ENCODE measurements at places on chromosomes 3 and 15. TPM values are rescaled to one million over a fixed set of nuclear protein-coding genes. Genes with fewer than 3 reads are reported as not detected.

DNA sequence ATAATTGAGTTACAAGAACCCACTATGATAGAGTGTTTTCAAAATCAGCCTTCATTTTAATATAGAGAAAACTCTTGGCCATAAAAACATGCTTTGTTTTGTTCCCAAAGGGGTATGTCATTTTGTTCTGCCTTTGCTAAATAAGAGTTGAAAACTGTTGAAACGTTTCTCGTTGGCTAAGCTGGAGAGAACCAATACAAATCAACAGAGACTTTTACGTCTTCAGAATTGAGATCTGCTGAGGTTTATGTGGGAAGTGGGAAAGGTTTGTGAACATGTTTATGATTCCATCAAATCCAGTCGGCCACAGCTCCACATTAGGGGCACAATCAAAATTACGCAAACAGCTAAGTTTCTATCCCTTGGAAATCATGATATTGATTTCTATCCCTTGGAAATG, 102.0 kb downstream of the IGF2BP2 start:
- DNase-seq: no peak

DNA sequence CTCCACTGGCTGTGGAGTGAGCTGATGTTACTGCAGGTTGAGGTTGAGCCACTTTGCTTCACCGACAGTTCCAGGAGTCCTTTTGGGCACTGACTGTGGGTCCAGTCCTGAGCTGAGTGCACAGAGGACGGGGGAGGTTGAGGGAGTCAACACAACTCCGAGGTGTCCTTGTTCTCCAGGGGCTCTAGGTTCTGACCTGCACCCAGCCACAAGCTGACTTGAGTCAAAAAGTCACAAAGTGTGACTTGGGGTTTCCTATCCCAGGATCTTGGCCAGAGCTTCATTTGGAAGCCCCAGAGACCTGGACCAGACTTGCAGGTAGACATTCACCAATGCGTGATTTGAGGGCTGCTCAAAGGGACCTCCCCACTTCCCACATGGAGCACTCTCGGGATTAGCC, 95.0 kb downstream of the FAM43A start:
- no peak for DNase-seq

- no peak for DNase-seq
These were observed 59.4 kb downstream of the SETMAR start for GRCh38 chr3:4362523-4362922.

DNA sequence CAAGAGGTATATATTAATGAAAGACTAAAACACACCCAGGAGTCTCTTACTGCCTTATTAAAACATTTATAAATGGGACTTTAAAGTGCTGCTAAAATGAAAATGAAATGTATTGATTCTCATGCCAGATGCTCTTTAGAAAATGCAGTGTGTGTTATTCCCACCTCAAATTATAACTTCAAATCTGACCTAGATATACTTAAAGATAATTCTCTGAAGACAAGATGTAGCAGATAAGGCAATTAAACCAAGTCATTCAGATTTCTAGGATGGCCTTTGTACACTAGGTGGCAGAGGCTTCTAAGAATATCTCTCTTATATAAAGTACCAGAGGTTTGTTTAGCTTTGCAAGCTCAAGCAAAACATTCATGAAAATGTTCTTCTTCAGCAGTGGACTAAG, 26.9 kb upstream of the GOLGA8B start:
- no peak for DNase-seq

GRCh38 chr3:138629526-138629925, 21.0 kb downstream of the FAIM start:
- DNase-seq: no peak

DNA sequence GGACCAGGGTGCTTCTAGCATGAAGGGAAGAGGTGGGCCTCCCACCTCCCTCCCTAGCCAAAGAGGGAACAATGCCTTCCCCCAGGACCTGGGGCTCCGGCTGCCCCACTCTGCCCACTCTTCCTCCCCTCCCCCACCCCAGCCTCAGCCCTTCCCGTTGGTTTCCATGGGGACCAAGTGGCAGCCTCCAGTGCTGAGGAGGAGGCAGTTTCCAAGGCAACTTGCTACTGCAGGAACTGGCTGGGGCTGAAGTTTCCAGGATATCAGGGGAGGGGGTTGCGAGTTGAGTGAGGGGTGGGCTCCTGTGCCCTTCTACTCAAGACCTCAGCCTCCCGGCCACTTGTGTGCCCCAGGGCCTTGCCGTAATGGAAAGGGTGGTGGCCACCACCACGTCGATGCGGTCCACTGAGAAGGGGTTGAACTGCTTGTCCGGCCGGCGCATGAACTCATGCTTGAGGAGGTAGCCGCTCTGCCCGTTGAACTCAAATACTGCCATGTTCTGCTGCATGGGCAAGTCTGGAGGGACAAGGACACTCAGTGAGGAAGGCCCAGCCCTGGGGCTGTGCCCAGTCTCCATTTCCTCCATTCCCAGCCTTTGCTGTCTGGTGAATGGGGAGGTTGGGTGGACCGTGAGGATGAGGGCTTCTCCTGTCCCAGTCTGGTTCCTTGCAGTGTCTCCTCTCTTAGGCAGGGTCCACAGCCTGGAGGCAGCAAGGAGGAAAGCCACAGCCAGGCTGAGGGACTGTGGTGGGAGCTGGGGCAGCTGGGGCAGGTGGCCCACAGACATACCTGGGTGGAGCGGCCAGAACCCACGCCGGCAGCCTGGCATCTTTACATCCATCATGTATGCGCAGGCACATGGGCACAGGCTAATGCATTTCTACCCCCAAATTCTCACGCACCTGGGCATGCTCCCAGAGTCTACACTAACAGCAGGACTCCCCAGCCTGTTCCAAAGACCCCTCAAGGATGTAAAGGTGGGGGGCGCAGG, 11.3 kb upstream of the ANKRD63 start:
- peak; percentile 6 for DNase-seq

DNA sequence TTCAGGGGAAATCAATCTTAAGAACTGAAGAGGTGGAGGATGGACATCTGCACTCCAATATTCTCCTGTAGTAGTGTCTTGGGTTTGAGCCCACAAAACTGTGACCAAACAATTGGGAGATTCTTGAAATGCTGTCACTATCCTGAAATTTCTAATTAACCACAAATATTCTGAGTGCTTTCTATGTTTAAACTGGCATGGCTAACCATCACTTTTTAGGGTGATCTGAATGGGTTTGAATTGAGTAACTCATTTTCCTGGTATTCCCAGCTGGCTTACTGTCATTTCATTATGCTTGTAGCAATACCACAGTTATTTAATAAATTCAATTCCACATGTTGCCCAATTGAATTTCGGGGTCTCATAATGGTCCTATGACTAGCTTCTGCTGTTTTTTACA, 216.9 kb upstream of the DCBLD2 start:
- DNase-seq: no peak

DNA sequence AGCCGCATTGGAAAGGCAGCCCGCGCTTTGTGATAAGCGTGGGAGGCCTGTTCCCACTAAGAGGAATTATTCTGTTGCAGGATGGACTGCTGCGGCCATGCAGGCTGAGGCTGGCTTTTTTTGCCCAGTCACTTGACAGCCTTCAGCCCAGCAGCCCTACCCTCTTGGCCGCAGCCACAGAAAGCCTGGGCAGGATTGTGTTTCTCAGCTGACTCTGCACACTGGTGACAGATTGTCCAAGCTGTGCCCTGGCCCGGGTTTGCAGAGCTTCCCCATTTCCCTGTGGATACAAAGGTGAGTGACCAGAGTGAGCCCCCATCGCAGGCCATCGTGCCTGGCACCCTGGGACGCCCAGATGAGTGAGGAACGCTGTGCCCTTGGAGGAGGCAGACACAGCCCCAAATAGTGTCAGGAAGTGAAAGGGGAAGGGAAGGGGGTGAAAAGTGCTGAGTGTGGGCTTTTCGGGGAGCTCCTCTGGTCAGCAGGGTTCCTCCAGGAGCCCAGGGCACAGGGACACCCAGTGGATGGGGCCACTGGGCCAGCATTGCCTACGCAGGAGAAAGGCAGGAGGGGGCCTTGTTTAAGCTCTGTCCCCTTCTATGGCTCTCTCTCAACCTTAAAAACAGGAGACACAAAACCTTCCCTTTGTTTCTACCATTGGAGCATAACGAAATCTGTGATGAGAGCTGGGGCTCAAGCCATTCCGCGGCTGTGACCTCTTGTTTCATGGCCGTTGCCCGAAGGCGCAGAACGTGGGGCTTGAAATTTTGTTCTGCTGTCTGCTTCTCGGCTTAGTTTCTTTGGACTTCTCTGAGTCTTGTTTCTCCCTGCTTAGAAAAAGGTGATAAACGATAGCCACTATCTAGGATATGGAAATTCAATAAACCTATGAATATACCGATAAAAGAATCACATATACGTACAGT, 91.5 kb upstream of the MEF2A start:
- DNase-seq: peak; percentile 85

DNA sequence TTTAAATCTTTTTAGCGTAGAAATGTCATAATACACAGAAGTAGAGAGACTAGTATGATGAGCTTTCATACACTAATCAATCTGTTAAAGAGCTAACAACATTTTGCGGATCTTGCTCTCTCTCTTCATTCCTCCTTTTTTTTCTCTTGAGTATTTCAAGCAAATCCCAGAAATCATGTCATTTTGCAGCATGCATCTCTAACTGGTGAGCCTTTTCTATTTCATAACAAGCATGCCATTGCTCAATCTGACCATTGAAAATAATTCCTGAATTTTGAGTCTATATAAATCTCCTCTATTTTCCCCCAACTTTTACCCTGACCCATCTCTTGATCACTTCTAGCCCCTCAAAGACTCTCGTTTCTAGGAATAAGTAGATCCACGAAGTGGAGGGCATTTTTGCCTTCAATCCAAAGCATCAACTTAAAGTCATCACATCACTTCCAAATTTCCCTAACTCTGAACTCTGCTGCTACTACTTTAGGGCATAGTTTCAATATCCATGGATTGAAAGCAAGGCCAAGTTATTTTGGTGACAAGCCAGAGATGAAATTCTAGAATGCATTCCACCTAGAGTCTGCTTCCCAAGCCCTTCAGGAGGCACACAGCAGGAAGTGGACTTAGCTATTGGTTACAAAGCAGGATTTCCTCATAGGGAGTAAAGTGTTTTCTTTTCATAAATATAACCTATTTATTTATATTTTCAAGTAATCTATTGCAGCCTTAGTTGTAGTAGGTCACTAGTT, 253.5 kb upstream of the ZPLD1 start:
- DNase-seq: no peak

GRCh38 chr3:9351709-9352126, 11.1 kb upstream of the THUMPD3 start:
- DNase-seq: no peak

DNA sequence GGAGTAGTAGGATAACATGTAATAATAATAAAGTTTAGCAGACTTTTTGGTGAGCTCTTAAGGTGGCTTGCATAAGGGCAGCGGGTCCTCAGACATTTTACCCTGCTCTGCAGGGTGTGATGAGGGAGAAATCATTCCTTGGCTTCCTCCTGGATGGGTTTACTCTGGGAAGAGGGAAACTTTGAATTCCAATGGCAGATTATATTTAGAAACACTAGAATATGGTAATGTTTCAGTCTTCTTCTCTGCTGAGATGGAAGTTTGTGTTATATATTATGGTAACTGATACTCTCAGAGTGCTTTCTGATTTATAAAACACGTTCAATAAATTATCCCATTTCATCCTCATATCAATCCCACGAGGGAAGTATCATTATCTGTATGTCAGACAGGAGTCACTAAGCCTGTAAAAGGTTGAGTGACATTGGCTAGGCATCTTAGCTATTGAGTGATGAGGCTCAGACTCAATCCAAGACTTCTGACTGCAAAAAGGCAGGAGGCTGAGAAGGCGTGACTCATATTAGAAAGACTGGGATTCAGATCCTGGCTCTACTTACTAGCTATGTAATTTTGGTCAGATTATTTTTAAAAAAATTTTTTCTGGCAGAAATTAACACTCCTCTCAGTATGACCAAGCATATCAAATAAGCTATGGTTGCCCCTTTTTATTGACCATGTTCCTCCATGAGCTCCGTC, 19.3 kb downstream of the PDIA5 start:
- DNase-seq: no peak

- no peak for DNase-seq
These were observed 3.4 kb downstream of the TSC22D2 start for GRCh38 chr3:150411546-150411945.

GRCh38 chr3:184275961-184276910, at the start of gene ECE2:
Gene ECE2, plus strand, starts transcription at chr3:184276022. Its CDS starts 132 bp downstream, at chr3:184276154.
- peak; percentile 39 for DNase-seq

- DNase-seq: no peak
These were observed 28.4 kb downstream of the IGF1R start for GRCh38 chr15:98676586-98677270.

DNA sequence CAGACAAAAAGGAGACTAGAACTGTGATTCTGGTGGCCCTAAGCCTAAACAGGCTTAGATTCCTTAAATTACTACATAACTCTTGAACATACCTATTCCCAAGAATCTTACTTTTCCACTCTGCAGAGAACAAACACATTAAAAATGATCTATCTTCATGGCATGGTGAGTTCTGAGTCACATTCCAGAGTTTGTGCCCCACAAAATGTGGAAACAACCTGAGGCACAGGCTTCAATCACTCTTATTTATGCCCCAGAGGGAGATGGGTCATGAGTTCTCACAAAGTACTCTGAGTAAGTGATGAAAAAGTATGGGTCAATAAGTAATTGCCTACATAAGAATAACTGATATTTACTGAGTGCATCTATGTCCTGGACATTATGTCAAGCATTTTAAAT, 137.5 kb upstream of the SLC2A2 start:
- DNase-seq: no peak

- no peak for DNase-seq
These were observed 79.9 kb downstream of the TLE3 start for GRCh38 chr15:70017801-70018200.

- DNase-seq: no peak
These were observed 5.3 kb upstream of the GCSAM start for GRCh38 chr3:112138219-112138969.

DNA sequence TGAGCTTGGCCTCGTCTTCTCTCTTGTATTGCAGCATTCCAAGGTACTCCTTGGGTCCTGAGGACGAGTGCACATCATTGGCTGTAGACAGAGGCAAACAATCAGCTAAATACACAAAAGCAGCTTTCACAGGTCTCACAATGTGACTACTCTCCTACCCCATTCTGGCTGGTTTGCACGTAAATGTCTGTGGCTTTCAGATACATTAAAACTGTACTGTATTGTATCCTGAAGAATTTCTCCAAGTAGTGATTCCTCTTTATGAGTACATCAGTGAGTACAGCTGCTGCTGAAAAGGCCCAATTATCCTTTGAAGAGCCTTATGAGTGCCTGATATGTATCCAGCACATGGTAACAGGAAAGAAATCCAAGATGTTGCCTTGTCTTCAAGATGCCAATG, 22.0 kb upstream of the GNB5 start:
- DNase-seq: no peak

Gene C3orf49
- polyA plus RNA-seq: not detected

Gene CFAP161
- polyA plus RNA-seq: 0.32 TPM

Gene GOLGA6A
- polyA plus RNA-seq: not detected

Gene ITIH3
- 0.43 TPM for polyA plus RNA-seq

Gene ACTR8
- 13.4 TPM for polyA plus RNA-seq

Gene HIGD2B
- not detected for polyA plus RNA-seq

Gene ANXA2
- polyA plus RNA-seq: 240 TPM

Gene PLXNB1
- 52.7 TPM for polyA plus RNA-seq

Gene SPINT1
- polyA plus RNA-seq: 0.43 TPM

Gene PARP3
- polyA plus RNA-seq: 10.3 TPM

Gene CPLX3
- polyA plus RNA-seq: 13.3 TPM

Gene GANC
- 7.4 TPM for polyA plus RNA-seq

Gene SLC22A13
- polyA plus RNA-seq: 0.09 TPM

Gene SNX1
- polyA plus RNA-seq: 54.1 TPM
